ENCODE measurements at places on chromosomes 13 and 19.

DNA sequence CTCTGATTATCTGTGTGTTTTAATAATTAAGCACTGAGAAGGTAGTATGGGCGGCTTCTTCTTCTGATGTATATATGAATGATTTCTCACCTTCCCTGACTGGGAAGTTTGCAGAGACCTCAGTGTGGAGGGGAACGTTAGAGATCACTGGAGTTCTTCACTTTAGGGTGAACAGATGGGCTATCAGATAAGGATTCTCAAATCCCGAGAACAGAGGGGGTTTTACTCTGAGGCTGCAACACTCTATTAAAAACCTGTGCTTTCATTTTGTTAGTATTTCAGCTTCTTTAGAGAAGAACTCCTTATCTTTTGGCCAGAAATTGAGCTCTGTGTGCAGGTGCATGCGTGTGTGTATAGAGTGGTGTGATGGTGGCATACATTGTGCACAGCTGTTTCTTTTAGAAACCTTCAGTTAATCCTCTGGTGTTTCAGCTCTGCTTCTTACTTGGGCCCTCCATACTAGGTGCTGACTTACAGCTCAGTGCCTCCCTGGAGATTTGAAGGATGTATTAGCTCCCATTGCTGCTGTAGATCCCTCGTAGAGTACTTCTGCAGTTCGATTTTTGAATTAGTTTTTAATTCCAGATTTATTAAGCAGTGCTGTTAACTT lies 45.3 kb upstream of the PCDH9 start:
- no peak for DNase-seq

GRCh38 chr19:1245494-1246264 lies 2.7 kb upstream of the MIDN start:
- DNase-seq = no peak

- DNase-seq = peak; percentile 100
Measured at GRCh38 chr19:47514869-47515588, at the start of gene NAPA. Gene NAPA (minus strand): TSS chr19:47515063. CDS start chr19:47514940, 123 bp downstream.

GRCh38 chr19:20079476-20079875 lies 1.7 kb downstream of the ZNF90 start:
- DNase-seq = no peak

DNA sequence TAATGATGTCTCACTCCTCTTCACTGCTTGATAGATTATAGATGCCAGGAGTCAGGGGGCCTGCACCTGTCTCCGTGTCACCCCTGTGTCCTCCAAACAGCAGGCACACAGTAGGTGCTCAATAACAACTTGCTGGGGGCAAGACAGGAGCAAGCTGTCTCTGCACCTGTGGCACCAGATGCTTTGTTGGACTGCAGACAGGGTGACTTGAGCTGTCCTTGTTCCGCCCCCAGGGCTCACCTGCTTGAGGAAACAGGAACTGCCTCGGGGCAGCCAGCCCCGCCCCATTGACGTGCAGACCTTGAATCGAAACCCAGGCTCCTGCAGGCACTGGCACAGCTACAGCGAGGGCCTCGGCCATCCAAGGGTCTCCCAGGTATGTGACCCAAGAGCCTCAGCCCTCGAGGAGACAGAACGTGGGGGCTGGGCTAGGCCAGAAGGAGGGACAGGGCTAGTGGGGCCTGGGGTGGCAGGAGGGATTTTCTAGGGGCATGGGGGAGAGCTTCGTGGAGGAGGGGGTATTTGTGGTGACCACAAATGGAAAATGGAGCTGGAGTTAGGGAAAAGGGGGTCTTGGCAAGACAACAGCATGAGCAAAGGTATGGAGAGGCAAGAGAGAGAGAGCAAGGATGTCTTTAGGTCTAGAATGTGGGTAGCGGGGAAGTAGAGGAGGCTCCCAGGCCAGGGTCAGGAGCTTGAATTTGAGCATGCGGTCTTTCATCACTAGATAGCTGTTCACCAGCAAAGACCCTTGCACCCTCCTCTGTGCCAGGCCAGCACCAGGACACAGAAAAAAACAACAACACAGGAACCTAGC lies at the start of gene HSH2D:
Gene HSH2D (plus strand): TSS at position 287 of the 817 bp plus-strand sequence. CDS start 5,066 bp downstream, outside the sequence.
- no peak for DNase-seq

DNA sequence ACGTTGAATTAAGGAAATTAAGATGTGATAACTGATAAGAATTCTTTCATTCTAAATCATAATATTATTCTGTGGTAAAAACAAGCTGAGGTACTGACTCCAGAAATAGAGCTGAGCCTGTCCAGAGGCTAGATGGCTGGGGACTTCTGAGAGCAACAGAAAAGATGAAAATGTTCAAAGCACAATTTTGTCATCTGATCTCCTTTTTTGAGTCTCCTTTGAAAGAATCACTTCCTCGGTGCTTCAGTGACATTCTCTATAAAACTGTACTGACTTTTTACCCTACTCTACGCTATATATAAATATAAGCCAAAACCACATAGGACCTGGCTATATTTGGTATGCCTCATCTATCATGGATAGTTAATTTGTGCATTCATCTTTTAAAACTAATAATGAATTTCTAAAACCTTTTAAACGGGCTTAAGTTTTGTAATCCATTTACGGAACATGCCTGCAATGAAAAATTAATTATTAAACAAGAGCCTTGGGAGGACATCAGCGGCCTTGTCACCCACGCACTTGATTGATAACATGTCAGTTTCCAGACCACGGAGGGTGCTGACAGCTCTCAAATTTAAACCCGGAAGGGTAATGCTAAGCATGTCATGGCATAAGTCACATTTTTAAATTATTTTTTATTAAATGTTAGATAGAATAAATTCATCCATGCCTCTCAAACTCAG lies 235.5 kb downstream of the PCDH9 start:
- no peak for DNase-seq

DNA sequence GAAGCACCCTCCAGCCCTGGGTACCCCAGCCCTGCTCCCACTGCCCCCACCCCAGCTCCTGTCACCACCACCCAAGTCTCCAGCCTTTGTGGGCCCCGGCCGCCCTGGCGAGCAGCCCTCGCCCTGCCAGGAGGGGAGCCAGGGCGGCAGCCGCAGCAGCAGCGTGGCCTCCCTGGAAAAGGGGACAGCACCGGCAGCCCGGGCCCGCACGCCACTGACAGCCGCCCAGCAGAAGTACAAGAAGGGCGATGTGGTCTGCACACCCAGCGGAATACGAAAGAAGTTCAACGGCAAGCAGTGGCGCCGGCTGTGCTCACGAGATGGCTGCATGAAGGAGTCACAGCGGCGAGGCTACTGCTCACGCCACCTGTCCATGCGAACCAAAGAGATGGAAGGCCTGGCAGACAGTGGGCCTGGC lies 3.9 kb downstream of the CIC start:
- no peak for DNase-seq

- no peak for DNase-seq
Measured at GRCh38 chr19:41928754-41929535, 696 bp upstream of the ERFL start.

GRCh38 chr19:54707962-54708361 lies 16.3 kb upstream of the KIR3DL3 start:
- DNase-seq = no peak

GRCh38 chr13:35482527-35482926 lies 6.0 kb upstream of the MAB21L1 start:
- DNase-seq = no peak

DNA sequence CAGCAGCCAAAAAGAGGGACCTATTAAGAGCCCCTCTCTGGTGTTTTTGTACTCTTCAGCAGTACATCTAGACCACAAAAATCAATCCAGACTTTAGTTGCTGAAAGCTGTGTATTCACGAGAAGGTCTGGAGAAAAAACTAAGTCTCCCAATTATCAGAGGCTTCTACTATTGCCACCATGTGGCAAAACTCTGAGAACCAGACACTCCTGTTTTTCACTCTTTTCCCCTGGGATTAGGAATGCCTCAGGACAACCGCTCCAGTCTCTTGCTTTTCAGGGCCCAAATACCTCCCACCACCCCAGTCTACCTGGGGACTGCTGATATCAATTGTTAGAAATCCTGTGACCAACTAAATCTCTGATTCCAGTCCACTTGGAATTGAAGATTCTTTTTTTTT lies 30.1 kb upstream of the OBI1 start:
- no peak for DNase-seq

GRCh38 chr13:98232456-98232855 lies 55.4 kb upstream of the RNF113B start:
- DNase-seq = peak; percentile 82

DNA sequence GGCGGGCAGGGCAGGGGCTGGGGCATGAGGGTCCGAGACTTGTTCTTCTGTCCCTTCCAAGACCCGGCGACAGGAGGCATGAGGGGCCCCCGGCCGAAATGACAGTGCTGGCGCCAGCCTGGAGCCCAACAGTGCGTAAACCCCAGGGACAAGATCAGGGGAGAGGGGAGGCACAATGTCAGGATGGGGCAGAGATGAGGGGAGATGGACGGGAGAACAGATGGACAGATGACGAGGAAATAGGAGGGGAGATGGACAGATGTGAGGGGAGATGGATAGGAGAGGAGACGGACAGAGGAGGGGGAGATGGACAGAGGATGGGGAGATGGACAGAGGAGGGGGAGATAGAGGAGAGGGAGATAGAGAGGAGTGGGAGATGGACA lies 518 bp downstream of the FLT3LG start:
- no peak for DNase-seq

- DNase-seq = no peak
Measured at GRCh38 chr13:108575430-108575829, 54.0 kb upstream of the MYO16 start.

GRCh38 chr13:40432018-40432978 lies 234.1 kb downstream of the FOXO1 start:
- DNase-seq = no peak

DNA sequence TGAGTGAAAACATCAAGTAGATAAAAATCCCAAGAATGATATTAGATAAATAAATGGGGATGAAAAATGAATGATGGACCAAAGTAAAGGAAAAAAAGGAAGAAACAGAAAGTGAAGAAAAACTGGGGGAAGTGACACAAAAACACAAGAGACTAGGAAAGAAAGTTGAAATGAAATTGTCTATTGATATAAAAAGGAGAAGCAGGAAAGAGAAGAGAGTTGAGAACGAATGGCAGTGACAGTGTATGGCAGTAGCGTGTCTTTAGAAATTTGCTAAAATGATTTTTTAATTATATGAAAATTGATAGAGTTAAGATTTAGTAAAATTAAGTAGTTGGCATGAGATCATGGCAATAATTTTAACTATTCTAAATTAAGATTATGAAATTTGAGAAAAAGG lies 36.3 kb upstream of the SGCG start:
- no peak for DNase-seq

GRCh38 chr13:33467556-33467955 lies 182.0 kb upstream of the STARD13 start:
- no peak for DNase-seq

GRCh38 chr19:18091217-18091608 lies 4.5 kb upstream of the IL12RB1 start:
- no peak for DNase-seq

All from EH (cell line).